ENCODE measurements at places on chromosomes 3 and 15.

- no peak for DNase-seq
Observed at GRCh38 chr15:38300395-38300794, 47.8 kb downstream of the SPRED1 start.

GRCh38 chr15:70240082-70240481 is 142.4 kb upstream of the TLE3 start:
- no peak for DNase-seq

- DNase-seq, result no peak
Observed at GRCh38 chr15:35777061-35777460, 231.1 kb upstream of the DPH6 start.

- DNase-seq, result no peak
Observed at GRCh38 chr3:108150200-108150599, 59.4 kb upstream of the CD47 start.

DNA sequence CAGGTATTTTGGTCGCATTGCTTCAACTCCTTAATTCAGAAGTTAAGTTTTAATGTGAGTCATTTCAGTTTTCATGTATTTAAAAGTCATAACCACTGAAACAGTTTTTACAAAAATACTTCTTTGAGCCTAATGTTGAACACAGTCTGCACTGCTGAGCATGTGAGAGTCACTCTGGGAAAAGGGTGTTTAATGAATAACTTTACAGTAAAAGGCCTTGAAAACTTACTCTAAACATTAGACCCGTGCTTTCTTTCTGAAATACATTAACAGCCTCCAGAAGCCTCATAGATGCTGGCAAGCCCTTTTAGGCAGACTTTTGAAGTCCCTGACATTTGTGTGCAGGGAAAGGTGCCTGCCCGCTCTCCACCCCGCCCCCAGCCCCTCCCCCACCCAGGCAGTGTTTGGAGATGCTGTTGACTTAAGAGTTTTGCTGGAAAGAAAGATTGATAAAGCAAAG is 68.9 kb upstream of the NR2F2 start:
- DNase-seq, result no peak

DNA sequence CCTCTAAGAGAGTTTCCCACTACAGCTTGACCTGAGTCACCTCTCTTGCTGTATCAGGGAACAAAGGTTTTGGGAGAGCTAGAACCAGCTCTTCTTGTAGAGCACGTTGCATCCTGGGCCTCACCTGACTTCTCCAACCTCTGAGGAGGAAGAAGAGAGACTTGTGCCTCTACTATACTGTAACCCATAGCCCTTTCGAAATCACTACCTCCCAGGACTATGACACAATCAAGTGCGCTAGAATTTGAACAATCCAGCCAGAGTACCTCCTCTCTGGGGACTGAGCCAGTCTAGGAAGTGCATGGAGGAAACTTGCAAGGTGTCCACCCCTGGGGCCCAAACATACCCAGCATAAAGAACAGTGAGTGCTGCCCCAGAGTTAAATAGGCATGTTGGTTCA is 192.8 kb upstream of the BHLHE40 start:
- DNase-seq, result peak; percentile 7

DNA sequence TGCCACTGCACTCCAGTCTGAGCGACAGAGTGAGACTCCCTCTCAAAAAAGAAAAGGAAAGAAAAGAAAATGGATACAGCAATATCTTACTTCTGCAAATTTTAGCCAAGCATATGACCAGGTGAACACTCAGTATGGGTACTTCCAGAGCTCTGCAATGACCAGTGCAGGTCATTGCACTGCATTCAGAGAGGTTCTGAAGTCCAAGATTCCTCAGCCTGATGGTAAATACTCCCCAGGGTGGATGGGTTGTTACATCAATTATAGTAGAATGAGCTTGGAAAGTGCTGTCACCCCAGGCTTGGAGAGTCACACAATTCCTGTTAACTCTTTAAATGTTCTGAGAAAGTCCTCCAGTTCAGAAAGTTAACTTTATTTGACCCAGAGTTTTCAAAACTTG is 103.7 kb downstream of the RPLP1 start:
- no peak for DNase-seq

DNA sequence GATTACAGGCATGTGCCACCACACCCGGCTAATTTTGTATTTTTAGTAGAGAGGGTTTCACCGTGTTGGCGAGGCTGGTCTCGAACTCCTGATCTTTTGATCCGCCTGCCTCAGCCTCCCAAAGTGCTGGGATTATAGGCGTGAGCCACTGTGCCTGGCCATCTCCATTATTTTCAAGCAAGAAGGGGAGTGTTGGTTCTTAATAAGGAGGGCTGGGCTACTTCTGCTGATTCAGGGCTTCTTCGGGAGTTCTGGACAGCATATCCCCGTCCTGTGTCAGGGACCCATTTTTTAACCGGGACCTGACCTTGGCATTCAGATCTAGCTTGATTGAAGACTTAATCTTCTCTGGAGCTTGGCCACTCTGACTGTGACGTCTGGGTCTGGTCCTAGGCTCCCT is 74.1 kb upstream of the SYN2 start:
- DNase-seq, result no peak

- no peak for DNase-seq
Observed at GRCh38 chr15:33654860-33655259, 313.4 kb upstream of the CHRM5 start.

DNA sequence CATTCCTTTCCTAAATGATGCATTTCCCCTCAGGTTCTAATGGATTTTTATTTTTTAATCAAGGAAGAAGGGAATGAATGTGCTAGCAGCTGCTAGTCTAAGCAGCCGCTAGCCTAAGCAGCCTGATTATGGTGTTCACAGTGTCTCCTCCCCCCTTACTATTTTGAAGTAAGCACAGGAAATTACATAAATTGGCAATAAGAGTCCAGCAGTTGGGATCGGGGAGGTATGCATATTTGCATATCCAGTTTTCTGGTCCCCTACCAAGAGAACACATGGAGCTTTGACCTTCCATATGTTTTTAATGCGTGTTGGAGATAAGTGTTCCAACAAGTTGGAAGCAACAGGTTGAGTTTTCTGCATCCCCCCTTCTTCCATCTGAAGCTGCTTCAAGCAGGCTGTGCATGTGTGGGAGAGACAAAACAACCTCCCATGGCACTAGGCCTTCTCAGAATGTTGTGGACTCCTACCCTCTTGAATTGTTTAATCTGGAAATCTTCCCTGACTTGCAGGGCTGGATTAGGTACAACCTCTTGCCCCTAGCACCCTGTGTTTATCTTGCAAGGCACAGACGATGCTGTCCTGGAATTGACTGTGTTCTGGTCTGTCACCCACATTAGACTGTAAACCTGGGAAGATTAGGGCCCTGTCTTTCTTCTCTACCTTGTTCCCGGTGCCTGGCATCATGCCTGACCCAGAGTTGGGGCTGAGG is 124.8 kb upstream of the LRIG1 start:
- no peak for DNase-seq

GRCh38 chr3:88009066-88009465 is 49.7 kb downstream of the CGGBP1 start:
- no peak for DNase-seq

DNA sequence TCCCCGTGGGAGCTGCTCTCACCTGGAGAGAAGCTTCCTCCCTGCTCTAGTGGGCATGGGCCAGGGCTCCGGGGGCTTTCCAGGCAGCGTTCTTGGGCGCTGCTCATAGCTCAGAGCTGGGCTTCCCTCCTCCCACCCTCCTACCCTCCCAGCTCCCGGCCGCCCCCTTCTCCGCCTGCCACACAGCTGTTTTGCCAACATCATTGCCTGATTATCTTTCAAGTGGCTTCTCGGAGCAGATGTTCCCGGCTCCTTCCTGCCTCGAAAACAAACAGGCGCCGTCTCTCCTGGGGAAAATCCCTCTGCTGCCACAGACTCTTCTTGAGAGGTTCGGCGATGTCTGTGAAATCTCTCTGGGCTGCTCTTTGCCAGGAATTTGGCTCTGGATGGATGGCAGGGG is 195.6 kb downstream of the RPLP1 start:
- no peak for DNase-seq

DNA sequence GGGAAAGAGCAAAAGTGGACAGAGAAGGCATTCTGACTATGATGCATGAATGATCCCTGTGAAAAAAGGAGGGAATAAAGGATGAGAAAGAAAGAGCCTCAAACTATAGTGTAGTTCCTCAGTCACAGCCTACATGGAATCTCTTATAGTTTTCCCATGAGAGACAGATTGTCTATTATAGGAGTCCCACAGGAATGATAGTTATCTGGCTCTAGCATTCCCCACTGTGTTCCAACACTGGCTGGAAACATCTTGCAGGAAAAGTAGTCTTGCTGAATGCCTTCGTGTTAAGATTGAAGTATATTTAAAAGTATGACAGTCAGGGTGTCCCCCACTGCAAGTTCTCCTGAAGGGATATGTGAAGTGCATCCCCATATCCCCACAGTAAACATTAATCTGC is 641.5 kb upstream of the NECTIN3 start:
- no peak for DNase-seq

- peak; percentile 26 for DNase-seq
Observed at GRCh38 chr15:23877502-23878412, 190.7 kb upstream of the NDN start.

DNA sequence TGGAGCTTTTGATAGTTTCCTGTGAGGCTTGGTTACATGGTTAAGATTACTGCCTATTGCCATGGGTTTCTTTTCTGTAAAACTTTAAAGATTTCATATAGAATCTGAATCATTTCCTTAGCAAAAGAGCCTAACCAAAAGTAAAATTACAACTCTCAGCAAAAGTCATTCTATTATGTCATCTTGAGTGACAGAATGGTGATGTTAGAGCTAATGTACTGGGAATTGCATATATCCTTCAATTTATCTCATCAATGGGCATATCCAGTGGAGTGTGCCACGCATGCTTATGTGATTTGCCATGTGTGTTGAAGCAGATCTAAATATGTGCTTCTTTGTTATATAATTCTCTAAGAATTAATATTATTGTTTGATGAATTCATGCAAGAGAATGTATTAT is 212.1 kb downstream of the ROBO1 start:
- no peak for DNase-seq

GRCh38 chr15:73361337-73361736 is 7.4 kb downstream of the HCN4 start:
- DNase-seq, result no peak

DNA sequence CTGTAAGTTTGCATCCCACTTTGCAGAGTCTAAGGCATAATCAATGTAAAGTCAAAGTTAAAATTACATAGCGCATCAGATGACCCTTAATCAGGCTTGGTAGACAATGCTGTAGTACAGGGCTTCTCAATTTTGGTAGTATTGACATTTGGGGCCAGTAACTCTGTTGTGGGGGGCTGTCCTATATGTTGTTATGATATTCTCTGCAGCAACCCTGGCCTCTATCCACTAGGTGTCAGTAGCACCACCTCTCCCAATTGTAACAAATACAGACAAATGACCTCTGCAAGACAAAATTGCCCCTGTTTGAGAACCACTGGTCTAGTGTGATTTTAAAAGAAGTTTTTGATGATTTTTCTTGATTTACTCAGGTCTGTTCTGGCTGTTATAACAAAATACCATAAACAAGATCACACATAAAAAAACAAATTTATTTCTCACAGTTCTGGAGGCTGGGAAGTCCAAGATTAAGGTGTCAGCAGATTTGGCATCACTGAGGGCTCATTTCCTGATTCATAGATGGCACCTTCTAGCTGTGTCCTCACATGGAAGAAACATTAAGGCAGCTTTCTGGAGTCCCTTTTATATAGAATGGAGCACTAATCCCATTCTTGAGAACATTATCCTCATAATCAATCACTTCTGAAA is 37.6 kb upstream of the SLC9A9 start:
- no peak for DNase-seq

DNA sequence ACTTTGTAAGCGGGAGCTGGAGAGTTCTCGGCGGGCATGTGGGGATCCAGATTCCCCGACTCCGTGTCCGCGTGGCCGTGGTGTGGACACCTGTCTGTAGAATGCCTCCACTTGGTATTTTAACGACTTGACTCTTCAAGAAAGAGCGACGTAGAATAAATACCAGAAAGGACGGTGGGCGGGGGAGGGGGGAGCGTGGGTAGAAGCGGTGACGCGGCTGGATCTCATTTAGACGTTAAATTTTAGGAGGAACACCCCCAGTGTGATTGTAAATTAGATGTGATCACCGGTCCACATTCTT is 620 bp upstream of the PYGO1 start:
- no peak for DNase-seq

- DNase-seq, result no peak
Observed at GRCh38 chr3:120163026-120163425, 68.8 kb upstream of the GSK3B start.

DNA sequence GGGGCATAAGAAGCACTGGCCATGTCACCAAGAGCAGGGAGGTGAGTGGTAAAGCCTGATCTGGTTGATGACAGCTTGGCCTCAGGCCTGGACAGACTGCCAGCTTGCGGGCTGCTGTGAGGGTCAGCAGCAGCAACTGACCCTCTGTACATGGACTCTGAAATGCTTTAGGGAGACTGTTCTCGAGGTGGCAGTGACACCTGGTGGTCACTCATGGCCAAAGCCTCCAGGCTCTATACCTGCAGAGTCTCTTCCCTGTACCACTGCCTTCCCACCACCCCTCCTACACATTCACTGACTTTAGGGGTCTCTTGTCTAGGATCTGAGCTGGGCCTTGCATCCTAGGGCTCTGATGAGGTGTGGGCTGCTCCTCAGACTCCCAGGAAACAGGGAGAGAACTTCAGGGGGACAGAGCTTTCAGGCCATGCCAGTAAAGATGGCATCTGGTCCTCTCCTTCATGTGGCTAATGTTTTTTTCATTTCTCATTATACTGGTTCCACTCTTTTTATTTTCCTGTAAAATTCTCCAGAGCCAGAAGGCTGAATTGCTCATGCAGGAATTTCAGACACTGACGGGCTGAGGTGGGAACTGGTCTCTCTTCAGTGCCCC is 17.2 kb upstream of the TIMP4 start:
- DNase-seq, result no peak

DNA sequence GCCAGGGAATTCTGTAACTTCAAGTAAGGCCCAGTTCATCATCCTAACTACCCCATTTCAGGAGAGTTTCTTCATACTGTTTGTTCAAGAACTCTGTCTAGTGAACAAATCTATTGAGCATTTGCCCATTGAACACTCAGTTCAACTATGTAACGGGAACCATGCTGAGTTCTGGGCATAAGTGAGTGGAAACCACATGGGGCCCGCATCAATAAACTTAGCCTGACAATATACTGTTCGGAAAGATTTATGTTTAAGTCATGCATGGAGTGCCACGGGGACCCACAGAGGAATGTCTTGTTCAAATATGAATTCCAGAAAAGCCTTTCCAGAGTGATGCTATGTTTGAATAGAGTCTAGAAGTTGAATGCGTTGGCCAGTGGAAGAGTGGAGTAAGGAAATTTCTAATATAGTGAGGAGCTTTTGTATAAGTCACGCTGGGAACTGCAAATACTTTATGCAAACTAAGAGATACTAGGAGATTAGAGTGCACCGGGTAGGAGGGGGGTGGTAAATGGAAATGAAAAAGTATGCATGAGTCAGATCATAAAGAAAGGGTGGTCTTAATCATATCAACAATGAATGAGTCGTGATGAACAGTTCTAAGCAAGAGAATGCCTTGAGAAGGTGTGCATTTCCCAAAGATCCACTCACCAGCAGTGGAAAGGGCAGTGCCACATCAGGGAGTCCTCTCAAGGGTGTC is 279.8 kb downstream of the VPS13C start:
- DNase-seq, result no peak
